ENCODE measurements at places on chromosomes 12 and 14.
A peak's percentile ranks its signal among the peaks of the same experiment; 100 is the strongest.

DNA sequence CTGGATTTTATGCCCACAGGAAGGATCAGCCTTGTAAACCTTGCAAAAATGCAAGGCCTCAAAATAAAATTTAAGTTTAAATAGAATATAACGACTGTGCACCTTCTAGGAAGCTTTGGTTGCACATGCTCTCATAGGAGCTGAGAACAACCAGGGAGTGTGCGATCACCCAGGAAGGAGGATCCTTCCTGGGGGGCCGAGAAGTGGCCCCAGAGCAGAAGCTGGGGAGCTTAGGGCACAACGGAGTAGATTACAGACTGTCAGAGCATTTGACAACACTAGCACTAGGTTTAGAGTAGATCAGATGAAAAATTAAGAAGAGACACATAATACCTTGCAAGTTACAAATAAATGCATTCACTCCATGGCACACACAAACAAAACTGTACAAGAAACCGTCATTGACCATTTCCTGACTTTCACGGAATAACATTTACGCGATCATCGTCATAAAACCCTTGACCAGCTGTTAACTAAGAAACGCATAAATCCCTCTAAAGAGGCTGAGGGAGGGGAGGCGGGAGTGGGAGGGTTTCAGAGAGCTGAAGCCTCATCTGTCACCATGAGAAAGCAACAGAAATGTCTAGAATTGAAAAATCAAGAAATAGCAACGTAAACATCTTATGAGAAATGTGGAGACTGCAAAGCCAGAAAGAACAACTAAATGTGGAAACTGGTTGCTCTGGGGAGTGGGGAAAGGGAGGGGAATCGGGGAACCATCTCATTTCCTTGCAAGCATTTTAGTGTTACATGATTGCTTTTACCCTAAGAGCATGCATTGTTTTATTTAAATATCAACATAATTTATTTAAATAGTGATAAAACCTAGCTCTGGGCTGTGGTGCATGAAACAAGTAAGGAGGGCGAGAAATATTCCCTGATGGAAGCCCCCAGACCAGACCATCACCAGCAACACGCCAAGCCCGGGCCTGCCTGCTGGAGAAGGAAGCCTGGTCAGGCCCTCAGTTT lies 13.1 kb upstream of the CCDC85C start:
- DNase-seq: peak; percentile 68

DNA sequence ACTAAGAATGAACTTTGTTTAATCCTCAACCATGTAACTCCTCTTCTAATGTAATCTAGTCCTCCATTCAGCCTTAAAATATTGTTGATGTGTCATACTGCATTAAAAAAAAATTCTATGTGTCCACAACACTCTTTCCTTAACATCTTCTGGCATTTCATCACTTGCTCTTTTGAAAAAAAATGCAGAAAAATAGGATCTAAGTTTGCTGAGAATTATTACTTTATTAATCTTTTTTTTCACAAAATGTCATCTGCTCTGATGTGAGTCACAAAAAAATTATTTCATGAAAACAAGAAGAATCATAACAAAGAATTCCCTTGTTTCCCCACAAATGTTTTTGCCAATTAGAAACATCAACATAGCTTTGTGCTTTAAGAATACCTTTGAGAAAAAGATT lies 410.1 kb upstream of the MGAT4C start:
- DNase-seq: no peak

DNA sequence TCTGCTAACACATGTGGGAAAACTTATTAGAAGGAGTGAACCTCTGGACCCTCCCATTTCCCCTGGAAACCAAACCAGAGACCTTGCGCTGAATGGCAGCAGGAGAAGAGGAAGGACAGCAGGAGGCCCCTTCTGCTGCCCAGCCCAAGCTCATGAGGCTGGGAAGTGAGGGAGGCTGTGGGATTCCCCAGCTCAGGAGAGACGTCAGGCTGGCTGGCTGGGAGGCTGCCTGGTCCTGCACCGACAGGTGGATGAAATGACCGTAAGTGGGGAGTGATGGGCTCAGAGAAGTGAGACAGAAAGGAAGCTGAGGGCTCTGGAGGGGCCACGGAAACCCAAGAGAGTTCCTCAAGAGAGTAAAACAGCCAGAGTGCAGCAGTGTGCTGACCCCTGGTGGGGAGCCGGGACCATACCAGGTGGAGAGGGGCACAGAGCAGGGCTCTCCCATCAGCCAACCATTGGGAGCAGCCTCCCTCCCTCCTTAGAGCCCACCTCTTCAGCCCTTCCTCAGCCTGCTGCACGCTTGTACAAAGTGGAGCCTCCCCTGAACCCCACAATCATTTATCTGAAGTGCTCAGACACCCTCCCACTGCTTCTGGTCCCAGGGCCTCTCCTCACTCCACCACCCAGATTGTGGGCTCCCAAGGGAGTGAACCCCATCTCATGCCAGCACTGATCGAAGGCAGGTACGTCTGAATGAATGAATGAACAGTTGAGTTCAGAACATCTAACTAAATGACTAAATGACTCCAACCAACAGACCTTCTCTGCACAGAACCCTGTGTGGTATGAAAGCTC lies 14.0 kb downstream of the TAMALIN start:
- peak; percentile 78 for DNase-seq

DNA sequence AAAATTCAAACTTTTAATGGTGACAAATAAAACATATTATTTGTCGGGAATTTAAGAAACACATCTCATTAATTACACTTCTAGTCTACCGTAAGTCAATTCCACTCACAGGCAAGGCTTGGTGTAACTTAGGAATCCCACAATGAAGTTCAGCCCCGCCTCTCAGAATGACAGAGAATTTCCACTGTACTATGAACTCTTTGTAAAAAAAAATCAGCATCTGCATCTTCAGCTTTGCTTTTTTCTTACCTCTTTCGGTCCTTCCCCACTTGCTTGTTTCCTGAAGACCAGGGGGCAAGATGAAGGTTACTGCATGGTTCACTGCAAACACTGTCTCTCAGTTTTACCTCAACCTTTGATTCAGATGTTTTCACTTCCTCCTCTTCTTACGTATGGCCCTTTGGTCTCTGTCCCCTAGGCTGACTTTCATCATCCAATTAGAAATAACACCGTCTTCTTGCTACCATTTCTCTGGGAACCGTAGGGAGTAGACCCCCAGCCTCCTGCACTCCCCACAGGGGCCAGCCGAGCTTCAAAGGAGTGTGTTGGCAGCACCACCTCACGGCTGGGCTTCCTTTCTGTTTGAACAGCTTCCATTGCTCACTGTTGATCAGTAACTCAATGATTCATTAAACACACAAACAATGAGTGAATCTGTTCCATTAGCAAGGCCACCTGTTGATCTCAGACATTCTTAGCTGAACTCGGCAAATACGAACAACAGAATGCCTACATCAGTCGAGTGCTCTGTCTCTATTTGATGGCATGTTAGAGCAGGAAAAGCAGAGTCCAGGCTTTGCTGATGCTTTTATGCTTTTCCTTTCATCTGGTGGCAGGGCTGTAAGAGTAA lies 343.0 kb downstream of the BMP4 start:
- DNase-seq: no peak

DNA sequence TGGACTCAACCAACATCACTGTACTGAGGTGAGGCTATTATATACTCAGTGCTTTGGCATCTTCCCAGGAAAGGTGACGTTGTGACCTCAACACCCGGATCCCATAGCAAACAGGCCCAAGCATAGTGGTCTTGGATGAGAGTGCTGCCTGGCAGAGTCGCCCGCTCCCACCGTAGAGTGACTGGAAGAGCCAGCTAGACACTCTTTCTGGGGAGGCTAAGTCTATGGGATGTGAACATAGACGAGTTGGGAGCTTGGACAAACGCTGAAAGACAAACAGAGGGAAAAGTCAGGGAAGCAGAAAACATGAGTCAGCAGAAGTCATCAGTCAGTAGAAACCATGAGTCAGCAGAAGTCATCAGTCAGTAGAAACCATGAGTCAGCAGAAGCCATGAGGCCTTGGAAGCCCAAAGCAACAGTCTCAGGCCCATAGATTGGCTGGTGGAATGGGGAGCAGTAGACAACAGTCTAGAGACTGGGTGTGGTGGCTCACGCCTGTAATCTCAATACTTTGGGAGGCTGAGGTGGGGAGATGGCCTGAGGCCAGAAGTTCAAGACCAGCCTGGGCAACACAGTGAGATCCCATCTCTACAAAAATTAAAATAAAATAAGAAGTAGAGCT lies 66.4 kb upstream of the MAP1LC3B2 start:
- DNase-seq: no peak

DNA sequence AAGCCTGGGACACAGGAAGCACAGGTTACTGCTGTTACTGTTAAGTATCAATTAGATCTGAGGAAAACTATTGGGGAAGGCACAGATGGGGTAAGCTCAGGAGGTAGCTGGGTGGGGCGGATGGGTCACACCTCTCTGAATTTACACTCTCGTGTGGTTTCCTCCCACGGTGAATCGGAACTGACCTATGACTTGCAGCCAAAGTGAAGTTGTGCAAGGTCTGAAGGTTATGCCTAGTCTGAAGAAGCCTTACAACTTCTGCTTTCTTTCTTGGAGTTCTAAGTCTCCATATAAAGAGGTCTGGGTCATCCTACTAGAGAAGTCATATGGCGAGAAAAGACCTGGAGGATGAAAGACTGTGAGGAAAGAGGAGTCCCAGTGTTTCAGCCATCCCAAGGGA lies 25.6 kb upstream of the GPATCH2L start:
- DNase-seq: no peak

- no peak for DNase-seq
Observed at GRCh38 chr12:58701536-58701935, 218.8 kb downstream of the LRIG3 start.

- no peak for DNase-seq
Observed at GRCh38 chr12:49798248-49798647, 30.0 kb downstream of the NCKAP5L start.

DNA sequence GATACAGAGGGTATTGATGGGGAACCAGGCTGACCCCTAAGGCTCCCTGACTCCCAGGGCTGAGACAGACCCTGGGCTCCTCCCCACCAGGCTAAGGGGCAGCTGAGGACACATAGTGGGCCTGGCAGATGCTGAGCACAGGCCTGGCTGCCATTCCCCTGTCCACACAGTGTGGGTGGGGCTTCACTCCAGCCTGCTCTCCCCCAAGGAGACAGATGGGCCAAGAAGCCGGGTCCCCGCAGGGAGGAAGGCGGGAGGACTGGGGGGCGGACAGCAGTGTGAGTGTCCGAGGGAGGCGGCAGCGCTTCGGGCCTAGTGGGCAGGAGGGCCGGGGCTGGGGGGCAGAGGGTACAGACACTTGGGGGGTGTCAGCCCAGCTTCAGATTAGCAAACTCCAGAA lies 32.0 kb downstream of the RFLNA start:
- no peak for DNase-seq

DNA sequence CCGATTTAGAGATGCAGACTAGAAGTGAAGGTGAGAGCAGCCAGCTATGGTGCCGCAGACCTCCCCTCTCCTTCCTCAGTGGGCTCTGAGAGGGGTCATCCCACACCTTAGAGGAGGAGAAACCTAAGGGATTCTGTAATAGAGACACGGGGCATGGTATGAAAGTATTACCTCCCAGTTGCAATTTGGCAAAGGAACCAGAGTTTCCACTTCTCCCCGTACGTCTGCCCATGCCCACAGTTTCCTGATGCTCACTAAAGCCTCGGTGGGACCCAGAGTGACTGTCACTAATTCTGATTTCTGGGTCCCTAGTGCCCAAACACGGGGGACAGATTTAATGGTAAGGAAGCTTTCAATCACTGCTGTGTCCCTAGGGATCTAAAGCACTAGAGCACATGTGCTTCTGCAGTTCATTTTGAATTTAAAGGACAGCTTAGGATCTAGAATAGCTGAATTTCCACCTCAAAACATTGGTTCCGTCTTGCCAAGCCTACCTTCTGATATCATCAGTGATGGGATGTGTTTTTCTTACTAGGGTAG lies 44.1 kb downstream of the DAD1 start:
- DNase-seq: no peak

DNA sequence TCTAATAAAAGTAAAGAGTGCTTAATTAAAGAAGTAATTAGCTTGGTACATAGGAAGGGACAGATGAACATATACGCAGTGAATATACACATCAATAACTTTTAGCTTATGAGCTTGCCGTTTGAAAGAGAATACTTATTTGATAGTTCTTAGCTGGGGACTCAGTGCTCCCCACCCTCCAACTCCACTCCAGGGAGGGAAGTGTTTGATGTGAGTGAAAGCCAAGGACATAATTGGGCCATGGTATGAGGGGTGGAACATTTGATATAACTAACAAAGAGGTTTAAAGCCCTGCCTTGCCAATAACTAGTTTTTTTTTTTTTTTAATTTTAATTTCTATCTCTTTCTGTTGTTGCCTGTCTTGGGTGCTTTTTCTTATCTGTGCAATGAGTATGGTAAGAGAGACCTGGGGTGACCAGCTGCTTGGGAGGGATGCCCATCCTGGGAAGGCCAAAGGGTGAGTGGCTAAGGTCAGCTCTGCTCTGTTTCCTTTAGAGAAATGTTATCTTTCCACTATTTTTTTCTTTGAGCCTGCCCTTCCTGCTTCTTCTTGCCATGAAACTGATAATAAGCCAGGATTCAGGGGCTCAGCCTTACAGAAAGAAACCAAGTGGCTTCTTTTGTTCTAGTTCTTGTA lies 132.8 kb upstream of the CPSF6 start:
- peak; percentile 40 for DNase-seq

DNA sequence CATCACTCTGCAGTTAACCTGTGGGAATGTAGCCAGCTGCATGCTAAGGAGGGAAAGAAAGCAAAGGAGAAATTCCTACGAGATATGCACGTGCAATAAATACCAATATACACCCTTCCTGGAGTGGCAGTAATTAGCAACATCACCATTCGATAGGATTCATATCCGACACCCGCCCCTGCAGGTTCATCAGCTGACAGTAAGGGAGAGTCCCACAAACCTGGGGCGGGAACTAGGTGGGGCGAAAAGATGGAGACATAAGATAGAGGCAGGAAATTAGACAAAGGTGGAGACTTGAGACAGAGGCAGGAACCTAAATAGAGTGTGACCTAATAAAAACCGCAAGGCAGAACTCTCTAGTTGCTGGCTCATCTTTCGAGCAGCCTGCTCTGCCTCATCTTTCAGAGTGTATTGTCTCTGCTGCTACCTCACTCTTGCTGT lies 51.6 kb downstream of the PLEKHG3 start:
- DNase-seq: no peak

GRCh38 chr14:35083530-35084150 lies 37.6 kb downstream of the FAM177A1 start:
- DNase-seq: no peak

GRCh38 chr14:24662753-24663152 lies 28.8 kb upstream of the GZMB start:
- peak; percentile 30 for DNase-seq

GRCh38 chr12:61009192-61009591 lies 1251.0 kb upstream of the USP15 start:
- no peak for DNase-seq

DNA sequence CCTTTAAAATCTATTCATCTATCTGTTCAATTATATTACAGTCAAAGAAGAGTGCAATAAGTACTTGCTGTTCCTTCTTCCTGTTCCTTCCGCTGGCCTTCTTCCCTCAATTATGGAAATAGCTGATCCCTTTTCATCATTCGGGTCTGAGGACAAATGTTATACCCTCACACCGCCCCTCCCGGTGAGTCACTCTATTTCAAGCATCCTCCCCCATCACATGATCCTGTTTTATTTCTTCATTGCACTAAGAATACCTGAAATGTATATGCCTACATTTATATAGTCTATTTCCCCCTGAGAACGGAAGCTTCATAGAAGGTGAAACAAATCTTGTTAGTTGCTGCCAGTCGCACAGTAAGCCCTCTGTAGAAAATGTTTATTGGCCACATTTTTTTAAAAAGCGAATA lies 2.5 kb downstream of the SLC38A1 start:
- peak; percentile 20 for DNase-seq

- DNase-seq: no peak
Observed at GRCh38 chr14:99649219-99649618, 4.3 kb downstream of the HHIPL1 start.

GRCh38 chr14:79363291-79363690 lies 848.0 kb downstream of the DIO2 start:
- DNase-seq: no peak

- DNase-seq: no peak
Observed at GRCh38 chr12:117412465-117413188, 51.2 kb upstream of the NOS1 start.

All from lung (tissue), 17 donors.